ENCODE measurements at places on chromosomes 6 and 20.

GRCh38 chr6:106117579-106117978, 31.4 kb downstream of the PRDM1 start:
- no peak for DNase-seq

- no peak for DNase-seq
Measured at GRCh38 chr20:62358171-62359042, 8.7 kb downstream of the LAMA5 start.

DNA sequence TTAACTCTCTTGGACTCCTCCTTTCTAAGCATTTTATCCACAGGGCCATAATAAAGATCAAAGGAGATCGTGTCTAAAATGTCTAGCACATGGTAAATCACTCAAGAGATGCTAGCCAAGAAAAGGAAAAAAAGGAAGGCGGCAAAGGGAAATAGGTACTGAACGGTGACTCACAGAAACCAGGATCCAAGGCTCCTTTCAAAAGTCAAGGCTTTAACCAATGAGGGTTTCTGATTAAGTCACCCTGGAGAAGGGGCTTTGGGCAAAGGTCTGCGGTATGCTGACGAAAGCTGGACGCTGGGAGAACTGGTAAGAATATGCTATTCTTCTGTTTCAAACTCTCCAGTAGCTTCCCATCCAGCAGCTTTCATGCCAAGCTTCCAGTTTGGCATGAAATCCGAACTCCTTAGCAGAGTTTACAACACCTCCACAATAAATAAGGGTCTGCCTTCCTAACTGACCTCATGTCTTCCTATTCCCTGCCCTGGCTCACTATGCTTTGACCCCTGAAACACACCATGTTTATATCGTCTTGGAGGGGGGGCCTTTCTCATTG, 1.0 kb downstream of the TOMM34 start:
- DNase-seq = no peak

GRCh38 chr20:1377984-1378734, 14.7 kb downstream of the FKBP1A start:
- DNase-seq = no peak

GRCh38 chr20:53926428-53927028, 143.9 kb downstream of the BCAS1 start:
- DNase-seq = no peak

DNA sequence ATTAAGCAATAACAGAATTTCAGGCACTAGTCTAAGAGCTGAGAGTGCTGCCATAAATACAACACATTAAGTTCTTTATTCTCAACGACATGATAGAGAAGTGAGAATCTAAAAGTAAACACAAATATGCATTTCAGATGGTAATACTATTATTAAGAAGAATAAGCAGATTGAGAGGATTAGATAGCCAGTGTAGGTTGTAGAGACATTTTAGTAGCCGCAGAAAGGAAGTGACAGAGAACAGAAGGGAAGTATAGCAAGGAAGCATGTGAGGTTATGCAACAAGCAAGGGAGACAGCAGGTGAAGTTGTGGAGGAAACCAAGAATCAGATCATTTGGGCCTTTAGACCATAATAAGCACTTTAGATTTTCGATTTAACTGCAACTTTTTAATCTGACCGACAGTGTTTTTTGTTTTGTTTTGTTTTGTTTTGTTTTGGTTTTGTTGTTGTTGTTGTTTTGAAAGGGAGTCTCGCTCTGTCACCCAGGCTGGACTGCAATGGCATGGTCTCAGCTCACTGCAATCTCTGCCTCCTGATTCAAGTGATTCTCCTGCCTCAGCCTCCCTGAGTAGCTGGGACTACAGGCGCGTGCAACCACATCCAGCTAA, 737.0 kb upstream of the ADGRB3 start:
- no peak for DNase-seq
